Stimulated activated CD4-positive, alpha-beta T cell treated with anti-CD3 and anti-CD28 coated beads, Interleukin-12 subunit alpha, Interleukin-12 subunit beta, amount 100 ng/mL, for 24 hours (primary cell): ENCODE measurements at places on chromosomes 3 and 15.
A peak's percentile ranks its signal among the peaks of the same experiment; 100 is the strongest.

DNA sequence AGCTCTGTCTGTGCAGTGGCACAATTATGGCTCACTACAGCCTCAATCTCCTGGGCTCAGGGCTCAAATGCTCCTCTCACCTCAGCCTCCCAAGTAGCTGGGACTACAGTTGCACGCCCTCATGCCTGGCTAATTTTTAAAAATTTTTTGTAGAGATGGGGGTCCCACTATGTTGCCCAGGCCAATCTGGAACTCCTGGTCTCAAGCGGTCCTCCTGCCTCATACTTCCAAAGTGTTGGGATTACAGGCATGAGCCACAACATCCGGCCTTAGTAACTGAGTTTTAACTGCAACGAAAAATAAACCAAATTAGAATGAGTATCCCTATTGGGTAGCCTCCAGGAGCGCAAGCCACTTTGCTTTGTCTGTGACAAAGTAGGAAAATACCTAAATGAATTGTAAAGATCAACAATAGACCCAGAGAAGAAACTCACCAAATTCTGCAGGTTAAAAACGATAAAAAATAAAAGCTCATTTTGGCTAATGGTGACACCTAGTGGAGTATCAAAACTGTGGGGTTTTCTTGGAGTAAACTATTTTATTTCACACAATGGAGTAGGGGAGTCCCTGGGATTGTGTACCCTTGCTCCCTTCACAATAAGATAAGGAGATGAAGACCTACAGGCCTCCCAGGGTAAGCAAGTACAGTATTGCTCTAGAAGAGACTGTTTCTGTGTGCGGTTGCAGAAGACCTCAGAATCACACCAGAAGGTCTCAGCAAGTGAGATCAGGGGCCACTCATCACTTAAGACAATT lies 21.0 kb upstream of the CA12 start:
- no peak for DNase-seq

DNA sequence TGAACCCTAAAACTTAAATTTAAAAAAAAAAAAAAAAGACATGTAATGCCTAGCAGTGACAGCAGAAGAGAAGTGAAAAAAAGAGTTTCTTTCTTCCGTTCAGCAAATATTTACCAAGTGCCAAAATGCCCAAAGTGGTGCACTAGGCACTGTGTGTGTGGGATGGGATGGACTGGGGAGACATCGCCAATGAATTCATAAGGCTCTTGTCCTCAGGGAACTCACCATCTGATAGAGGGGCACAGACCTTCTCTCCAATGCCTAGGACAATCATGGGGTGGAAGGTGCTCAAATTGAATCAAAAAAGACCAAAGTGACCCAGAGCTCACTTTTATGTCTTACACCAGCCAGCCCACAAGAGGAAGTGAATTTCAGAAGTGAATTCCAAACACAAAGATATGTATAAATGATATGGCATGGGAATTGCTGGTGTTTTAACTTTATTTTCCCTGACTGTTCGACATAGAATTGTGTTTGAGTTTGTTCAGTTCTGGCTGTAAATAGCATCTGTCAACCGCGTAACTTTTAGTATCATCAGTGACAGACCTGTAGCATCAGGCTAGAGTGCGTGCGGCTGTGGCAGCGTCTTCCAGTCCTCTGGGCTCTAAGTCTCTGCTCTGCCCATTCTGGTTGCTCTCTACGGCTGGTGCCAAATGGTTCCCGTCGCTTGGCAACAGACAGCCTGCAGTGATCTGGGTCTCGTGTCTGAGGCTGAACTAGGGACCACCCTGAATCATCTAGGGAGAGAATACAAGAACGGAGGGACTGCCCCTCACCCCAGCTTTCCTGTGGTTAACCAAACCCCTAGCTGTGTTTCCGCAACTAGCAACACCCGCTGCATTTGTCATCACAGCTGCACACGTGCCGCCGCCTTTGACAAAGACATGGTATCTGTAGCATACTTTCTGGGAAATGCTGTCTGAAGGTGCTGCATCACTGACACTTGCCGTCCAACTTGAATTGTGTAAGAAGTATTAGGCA lies 154.0 kb upstream of the THBS1 start:
- DNase-seq: peak; percentile 57

GRCh38 chr15:80660119-80660518 lies 35.0 kb upstream of the ABHD17C start:
- no peak for DNase-seq

GRCh38 chr15:43878446-43878845 lies 51.6 kb downstream of the WDR76 start:
- no peak for DNase-seq

DNA sequence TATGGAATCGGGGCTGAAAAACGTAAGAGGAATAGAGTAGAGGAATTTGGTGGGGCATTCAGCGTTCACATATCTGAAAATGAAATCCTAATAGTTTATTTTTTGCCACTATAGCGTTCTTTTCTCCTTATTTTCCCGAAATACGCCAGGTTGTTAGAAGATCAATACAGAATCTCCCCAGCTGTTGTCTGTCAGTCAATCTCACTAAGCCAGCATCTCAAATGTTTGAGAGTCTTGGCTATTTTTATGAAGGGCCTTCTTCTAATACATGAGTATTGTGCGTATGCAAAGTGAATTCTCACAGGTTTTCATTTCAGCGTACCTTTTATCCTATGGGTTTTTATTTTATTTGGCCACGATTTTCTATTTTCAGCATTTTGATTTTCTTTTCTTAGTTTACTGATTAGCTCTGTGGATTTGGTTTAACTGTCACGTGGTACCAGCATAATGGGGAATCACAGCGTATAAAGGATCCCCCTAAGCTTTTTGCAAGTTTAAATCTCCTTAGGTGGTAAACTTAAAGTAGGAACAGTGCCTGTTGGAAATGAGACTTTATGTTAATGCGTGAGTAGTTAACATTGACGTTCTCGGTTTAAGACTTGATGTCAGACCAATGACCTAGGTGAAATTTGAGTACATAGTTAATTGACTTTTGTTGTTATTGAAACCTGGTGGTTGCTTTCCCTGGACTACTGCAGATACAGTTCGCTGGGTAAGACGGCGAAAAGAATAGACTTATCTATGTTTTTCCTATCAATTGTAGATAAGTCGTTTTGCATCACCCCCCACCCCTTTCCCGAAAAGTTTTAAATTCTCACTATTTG lies 1.3 kb downstream of the FXR1 start:
- DNase-seq: no peak

- DNase-seq: no peak
Observed at GRCh38 chr3:94822298-94822697, 759.4 kb downstream of the NSUN3 start.

- DNase-seq: no peak
Observed at GRCh38 chr15:100570275-100570674, 31.7 kb downstream of the LINS1 start.

GRCh38 chr3:8872261-8872660 lies 91.0 kb downstream of the RAD18 start:
- no peak for DNase-seq

GRCh38 chr15:57045741-57046382 lies 127.4 kb downstream of the TCF12 start:
- DNase-seq: no peak

- DNase-seq: no peak
Observed at GRCh38 chr3:24578324-24578723, 83.7 kb upstream of the THRB start.

DNA sequence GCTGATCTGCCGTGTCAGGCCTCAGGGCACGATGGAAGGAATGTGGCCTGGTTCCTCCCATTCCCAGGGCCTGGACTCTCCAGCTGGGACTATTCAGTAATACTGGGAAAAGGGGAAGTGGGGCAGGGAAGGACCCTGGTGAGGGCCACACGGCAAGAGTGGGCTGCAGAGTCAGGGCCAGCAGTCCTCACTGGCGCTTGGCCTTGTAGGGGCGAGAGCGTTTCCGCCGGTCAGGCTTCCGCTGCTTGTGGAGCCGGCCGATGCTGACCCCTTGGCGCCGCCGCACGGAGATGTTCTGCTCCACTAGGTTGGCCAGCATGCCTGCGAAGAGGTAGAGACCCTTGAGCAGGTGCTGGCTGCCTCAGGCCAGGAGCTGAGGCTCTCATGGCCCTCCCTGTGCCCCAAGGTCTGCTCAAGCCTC lies 42.8 kb downstream of the SEMA3G start:
- DNase-seq: no peak

GRCh38 chr15:78353093-78353492 lies 12.9 kb downstream of the CRABP1 start:
- DNase-seq: no peak

DNA sequence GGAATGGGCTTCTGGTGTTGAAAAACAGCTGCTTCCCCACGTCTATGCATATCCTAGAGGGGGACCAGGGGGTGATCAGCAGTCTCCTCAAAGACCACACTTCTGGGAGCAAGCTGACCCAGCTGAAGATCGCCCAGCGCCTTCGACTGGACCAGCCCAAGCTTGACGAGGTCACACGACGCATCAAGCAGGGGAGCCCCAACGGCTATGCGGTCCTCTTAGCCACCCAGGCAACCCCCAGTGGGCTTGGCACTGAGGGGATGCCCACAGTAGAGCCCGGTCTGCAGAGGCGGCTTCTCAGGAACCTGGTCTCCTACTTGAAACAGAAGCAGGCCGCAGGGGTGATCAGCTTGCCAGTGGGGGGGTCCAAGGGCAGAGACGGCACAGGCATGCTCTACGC lies 2.5 kb downstream of the RBM15B start:
- no peak for DNase-seq

DNA sequence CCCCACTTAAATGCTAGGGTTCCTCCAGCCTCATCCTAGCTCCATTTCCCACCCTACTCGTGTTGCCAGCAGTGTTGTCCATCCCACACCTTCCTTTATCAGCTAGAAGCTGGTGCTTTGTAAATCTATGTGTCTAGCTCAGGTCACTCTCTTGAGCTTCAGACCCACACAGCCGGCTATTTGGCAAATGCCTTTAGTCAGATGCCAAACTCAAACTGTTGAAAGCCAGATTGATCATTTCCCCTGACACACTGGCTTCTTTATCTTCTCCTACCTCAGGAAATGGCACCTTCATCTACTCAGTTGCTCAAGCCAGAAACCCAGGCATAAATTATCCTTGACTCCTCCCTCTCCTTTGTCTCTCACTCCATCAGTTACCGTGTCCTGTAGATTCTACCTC lies 61.5 kb upstream of the TPM1 start:
- DNase-seq: no peak

DNA sequence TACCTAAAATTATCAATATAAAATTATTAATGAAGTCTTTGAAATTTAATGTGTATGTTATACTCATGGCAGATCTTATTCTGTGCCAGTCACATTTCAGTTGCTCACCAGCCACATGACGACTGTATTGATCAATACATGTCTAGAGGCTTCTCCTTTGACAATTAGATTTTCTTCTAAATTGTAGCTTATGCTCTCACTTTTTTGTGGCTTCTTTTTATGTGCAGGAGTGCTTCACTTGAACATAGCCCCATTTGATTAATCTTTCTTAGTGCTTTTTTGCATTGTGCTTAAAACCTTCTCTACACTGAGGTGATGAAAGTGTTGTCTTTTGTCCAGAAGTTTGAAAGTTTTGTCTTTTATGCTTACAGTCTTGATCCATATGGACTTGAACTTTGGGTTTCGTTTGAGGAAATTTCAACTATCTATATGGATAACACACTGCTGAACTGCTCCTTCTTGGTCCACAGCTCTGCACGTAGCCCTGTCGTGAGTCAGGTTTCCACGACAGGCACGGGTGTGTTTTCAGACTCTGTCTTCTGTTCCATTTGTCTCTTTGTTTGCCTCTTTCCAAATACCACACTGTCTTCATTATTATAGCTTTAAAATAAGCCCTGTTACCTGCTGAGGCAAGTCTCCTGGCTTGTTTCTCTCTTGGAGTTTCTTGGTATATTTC lies 393.9 kb upstream of the CFAP20DC start:
- no peak for DNase-seq

- no peak for DNase-seq
Observed at GRCh38 chr3:111619833-111620232, 24.7 kb upstream of the ZBED2 start.

- no peak for DNase-seq
Observed at GRCh38 chr3:184683234-184683633, 28.6 kb downstream of the MAGEF1 start.
